ENCODE measurements at places on chromosomes 5 and 9.

DNA sequence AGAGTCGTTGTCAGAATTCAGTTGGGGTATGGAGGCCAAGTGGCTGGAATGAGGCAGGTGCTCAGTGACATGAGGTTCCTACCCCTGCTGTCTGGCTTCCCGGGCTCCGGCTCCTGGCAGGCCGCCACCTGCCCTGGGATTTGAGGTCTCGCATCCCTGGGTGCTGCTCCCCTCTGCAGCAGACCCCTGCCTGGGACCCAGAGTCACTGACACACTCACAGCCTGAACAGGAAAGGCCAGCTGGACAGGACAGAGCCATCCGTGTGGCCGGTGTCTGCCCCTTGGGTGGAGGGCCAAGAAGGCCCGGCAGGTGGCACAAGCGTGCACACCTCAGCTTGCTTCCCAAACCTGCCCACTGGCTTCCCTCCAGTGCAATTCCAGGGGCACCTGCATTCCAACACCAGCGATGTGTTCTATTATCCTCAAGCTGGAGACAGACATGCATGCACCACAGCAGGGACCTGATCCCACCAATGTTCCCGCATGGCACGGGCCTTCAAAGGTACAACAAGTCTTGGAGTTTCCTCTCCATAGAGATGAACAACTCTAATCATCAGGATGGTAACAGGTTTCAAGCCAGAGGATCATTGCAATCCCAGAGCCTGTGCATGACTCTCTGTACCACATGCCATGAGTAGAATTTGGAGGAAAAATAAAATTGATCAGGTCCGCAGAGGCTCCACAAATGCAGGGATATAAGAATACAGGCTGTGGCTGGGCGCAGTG is 45.6 kb upstream of the RNF130 start:
- DNase-seq: no peak

GRCh38 chr5:169150108-169150507 is 150.8 kb downstream of the SLIT3 start:
- DNase-seq: no peak

- no peak for DNase-seq
These were observed 358.5 kb upstream of the RGMB start for GRCh38 chr5:98414938-98415337.

DNA sequence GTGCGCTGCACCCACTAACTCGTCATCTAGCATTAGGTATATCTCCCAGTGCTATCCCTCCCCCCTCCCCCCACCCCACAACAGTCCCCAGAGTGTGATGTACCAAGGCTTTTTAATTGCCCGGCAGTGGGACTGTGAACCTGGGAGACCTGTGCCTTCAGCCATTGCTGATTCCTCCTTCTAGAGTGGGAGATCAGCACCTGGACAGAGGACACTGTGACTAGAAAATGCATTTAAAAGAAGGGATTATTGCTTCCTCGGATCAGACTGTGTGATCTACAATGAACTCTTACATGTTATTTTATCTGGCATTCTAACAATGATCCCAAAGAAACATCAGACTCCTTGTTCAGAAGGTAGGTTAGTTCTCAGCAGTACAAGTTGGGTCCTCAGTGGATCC is 25.9 kb downstream of the CTSL start:
- no peak for DNase-seq

Measured in activated CD4-positive, alpha-beta T cell treated with anti-CD3 and anti-CD28 coated beads for 1 hour (primary cell).